ENCODE measurements at places on chromosomes 6 and 20.

GRCh38 chr6:18897350-18897749, 510.2 kb downstream of the RNF144B start:
- no peak for DNase-seq

DNA sequence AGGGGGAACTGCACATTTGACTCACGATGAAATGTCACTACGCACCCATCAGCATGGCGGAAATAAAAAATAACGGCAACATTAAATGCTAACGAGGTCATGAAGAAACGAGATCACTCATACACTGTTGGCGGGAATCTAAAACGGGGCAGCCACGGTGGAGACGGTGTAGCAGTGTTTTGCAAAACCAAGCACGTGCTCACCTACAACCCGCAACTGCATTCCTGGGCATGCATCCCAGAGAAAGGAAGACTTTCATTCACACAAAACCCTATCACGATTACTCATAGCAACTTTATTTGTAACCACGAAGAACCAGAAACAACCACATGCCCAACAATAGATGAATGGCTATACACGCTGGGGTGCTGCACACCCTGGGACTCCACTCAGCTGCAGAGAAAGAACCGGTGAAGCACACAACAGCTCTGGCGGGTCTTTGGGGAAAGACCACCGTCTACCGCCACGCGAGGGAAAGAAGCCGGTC, 77.0 kb downstream of the YTHDF1 start:
- DNase-seq, result no peak

- DNase-seq, result no peak
These were observed 7.7 kb upstream of the TMEM181 start for GRCh38 chr6:158552055-158552795.

GRCh38 chr6:25392372-25392771, 113.2 kb downstream of the CARMIL1 start:
- no peak for DNase-seq

- DNase-seq, result no peak
These were observed 97.9 kb downstream of the PXDC1 start for GRCh38 chr6:3653528-3654070.

GRCh38 chr6:1622851-1623768, 13.4 kb downstream of the FOXC1 start:
- DNase-seq, result no peak

DNA sequence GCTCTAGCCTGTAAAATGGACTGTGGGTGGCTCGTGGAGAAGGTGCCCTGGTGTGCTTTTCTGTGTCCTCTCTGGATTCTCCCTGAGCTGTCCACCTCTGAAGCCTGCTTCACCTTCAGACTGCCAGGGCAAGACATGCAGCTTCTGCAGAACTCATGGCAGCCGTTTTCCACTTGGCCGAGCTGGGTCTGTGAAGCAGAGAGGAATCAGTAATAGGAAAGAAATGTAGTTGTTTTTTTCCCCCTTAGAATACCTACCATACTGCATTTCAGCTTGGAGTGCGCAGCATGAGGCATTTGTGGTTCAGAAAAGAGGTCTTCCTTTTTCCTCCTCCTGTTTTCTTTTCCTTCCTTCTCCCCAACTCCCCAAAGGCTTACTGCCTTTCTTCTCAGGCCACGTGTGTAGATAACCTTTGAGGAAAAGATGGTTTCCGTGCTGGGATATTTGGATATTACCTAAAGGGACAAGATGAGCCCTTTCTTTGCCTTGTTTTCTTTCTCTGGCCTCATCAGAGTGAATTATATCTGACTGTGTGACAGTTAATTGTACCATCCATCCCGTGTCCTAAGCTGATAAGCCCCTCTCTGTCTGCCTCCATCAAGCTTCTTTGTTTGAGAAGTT, 39.4 kb downstream of the RREB1 start:
- DNase-seq, result no peak

- no peak for DNase-seq
These were observed 62.2 kb downstream of the SLC22A23 start for GRCh38 chr6:3394671-3395070.

GRCh38 chr20:36314734-36315544, 8.8 kb downstream of the DLGAP4 start:
- DNase-seq, result no peak

GRCh38 chr6:145405006-145405551, 330.2 kb downstream of the EPM2A start:
- DNase-seq, result no peak

DNA sequence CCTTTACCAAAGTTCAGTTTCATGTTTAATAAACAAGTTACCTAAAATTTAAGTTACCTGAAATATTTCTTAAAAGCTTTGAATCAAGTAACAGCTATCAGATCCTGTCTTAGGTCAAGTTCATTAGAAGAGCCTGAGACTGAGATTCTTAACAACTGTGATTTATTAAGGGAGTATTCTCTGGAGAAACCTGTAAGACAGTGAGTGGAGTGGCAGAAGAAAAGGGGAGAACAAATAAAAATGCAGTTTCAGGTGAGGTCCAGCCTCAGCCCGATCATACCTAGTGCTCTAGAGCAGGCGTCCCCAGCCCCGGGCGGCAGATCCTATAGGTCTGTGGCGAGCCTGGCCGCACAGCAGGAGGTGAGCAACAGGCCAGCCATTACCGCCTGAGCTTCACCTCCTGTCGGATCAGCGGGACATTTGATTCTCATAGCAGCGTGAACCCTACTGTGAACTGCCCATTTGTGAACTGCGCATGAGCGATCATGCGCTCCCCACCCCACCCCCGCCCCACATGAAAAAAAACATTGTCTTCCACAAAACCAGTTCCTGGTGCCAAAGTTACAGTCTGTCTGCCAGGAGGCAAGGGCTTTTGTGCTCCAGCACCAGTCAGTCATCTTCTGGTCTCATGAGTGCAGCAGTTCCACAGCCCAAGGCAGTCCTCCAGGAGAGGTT, 59.2 kb upstream of the ADGRB3 start:
- peak; percentile 65 for DNase-seq

- no peak for DNase-seq
These were observed 51.0 kb downstream of the SCGN start for GRCh38 chr6:25703005-25703404.

- DNase-seq, result no peak
These were observed 94.3 kb downstream of the RAMACL start for GRCh38 chr6:166492092-166492741.

- peak; percentile 94 for DNase-seq
These were observed at the start of gene SMAP1 for GRCh38 chr6:70667711-70668498. SMAP1 (plus strand) TSS chr6:70667883; CDS start chr6:70668024, 141 bp downstream.

- peak; percentile 66 for DNase-seq
These were observed at the start of gene ULBP1 for GRCh38 chr6:149963462-149964307. ULBP1 (plus strand) TSS chr6:149963943; CDS start chr6:149964050, 107 bp downstream.

DNA sequence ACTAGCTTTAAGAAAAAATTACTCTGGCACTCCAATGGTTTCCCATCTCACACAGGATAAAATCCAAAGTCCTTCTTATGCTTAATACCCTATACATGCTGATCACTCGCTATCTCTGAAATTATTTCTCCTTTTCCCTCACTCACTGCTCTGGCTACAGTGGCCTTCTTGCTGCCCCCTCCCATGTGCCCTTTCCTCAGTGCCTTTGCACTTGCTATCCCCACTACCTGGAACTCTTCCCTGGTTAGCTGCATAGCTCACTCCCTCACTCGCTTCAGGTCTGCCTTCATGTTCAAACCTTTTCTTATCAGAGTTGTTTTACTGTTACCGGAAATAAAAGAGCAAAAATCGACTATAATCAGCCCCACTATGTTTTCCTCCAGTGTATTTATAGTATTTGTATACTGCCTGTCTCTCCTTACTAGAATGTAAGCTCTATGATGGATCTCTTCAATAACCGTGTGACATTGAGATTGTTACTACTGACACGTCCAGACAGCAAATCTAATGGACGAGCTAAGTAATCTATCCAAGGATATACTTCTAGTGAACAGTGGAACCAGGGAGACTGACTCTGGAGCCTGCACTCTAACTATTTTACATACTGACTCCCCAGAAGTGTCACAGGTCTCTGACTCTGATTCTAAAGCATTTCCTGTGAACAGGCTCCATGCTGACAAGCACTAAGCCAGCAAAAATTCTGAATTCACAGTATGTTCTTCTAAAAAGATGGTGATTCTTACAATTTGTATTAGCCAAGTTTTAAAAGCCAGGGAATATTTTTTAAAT, 25.1 kb downstream of the FKBP5 start:
- DNase-seq, result no peak

DNA sequence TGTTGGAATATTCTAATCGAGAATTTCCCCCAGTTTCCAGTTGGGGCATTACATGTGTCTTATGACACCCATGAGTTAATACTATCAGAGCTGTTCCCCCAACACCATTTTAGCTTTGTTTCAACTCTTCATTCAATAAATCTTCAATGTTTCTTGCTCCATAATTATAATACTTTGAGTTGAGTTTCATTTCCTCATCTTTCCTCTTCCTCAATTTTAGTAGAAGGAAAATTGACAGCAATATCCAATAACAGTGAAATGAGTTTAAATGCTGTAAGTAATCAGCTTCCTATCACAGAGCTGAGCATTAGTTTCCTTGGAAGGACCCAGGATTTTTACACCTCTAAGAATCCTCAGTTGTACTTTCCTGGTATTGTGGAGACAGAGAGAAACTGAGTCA, 1.0 kb upstream of the STMND1 start:
- no peak for DNase-seq

DNA sequence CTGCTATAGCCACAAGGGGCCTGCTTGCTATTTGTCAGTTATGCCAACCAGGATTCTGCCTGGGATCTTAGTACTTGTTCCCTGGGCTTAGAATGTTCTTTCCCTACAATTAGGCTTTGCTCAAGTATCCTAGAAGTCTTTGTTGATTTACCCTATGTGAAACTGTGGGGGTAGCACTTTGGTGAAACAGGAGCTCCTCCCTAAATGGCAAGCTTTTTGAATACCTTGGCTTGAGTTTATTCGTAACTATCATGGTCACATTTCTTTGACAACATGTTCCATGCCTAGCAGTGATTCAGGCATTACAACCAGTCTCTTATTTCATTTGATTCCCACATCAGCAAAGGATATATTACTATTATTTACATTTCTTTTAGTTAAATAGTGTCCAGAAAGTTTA, 21.2 kb downstream of the AFDN start:
- DNase-seq, result no peak

- DNase-seq, result no peak
These were observed 603.9 kb upstream of the SLC35B3 start for GRCh38 chr6:9039258-9039657.

- DNase-seq, result no peak
These were observed 15.9 kb upstream of the TFB1M start for GRCh38 chr6:155330133-155330734.

DNA sequence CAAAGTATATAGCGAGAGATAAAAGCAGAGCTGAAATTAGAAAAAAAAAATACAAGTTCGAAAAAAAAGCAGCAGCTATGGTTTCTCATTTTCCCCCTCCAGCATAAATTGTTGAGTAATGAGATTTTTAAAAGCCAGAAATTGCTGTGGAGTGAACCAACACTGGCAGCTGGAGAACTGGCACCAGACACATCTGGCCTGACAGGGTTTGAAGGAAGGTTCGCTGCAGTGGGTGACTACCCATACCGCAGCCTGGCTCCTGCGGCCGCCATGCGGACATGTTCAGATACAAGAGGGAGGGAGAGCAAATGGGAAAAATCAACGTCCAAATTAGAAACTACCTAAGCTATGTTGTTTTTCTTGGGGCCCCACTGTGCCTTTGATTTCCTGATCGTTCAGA, 3.3 kb downstream of the APCDD1L start:
- DNase-seq, result no peak

DNA sequence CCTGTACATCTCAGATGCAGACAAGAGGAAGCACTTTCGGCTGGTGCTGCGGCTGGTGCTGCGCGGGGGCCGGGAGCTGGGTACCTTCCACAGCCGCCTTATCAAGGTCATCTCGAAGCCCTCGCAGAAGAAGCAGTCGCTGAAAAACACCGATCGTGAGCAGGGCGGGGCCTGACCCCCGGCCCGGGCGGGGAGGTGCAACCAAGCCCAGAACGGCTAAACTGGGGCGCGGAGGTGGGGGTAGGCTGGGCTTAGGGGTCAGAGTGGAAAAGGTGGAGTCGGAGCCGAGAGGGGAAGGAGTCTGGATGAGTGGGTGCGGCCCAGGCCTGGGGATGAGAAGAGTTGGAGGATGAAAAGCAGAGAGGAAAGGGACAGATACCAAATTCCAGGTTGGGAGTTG, 4.1 kb upstream of the MATN4 start:
- DNase-seq, result no peak

DNA sequence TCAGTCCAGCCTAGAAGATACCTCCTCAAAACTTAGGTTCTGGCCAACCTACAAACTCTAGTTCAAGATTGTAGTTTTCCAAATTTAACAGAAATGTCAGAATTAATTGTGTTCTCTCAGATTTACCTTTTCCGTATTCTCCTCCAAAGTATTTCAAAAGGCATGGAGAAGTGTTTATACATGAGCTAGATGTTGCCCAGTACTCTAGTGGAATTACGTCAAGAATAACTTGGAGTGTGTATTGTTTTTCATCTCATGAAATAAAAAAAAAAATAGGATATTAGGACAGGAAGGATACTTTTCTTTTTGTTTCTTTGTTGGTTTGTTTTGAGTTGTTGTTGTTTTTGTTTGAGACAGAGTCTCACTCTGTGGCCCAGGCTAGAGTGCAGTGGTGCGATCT, 32.3 kb upstream of the MARCKS start:
- no peak for DNase-seq

- no peak for DNase-seq
These were observed 742.0 kb upstream of the POU3F2 start for GRCh38 chr6:98092331-98092730.

DNA sequence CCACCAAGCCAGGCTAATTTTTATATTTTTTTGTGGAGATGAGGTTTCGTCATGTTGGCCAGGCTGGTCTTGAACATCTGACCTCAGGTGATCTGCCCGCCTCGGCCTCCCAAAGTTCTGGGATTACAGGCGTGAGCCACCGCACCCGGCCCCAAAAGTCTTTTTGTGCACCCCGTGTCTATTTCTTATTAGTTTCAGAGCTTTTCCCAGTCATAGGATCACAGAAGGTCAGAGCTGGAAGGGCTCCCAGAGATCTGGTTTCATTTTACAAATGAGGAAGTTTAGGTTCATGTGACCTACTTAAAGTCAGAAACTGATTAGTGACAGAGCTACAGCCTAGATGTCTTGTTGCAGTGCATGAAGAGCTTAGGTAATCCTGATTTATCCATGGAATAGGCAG, 1.6 kb upstream of the OGFRL1 start:
- DNase-seq, result no peak

- DNase-seq, result no peak
These were observed 31.3 kb downstream of the TRMT6 start for GRCh38 chr20:5918856-5919625.

GRCh38 chr20:1287787-1288569, 21.9 kb downstream of the SNPH start:
- DNase-seq, result no peak
